Vagina (tissue), 2 donors: ENCODE measurements at places on chromosomes 6 and 20. TPM values are rescaled to one million over a fixed set of nuclear protein-coding genes. Genes with fewer than 3 reads are reported as not detected.

The C20orf202 gene
- total RNA-seq, result not detected

The SPINT4 gene
- total RNA-seq, result not detected

- DNase-seq, result no peak
These were observed 7.2 kb downstream of the THBS2 start for GRCh38 chr6:169246445-169246844.

- DNase-seq, result no peak
These were observed 601 bp upstream of the ATRN start for GRCh38 chr20:3470208-3470626.

DNA sequence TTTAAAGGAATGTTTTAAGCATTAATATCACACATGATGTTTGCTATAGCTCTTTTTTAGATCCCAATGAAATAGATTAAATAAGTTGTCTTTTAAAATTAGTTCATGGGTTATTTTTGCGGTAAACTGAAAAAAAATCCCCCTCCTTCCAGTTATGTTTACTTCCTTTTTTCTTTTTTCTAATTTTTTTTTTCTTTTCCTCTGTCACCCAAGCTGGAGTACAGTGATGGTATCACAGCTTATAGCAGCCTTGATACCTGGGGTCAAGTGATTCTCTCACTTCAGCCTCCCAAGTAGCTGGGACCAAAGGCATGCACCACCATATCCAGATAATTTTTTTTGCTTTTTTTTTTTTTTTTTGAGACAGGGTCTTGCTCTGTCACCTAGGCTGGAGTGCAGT, 17.8 kb upstream of the SCAF8 start:
- no peak for DNase-seq
